Calu3 (cell line): ENCODE measurements at places on chromosomes 1 and 21. TPM values are rescaled to one million over a fixed set of nuclear protein-coding genes. Genes with fewer than 3 reads are reported as not detected.
A peak's percentile ranks its signal among the peaks of the same experiment; 100 is the strongest.

GRCh38 chr1:83741348-83741747, 257.6 kb downstream of the TTLL7 start:
- no peak for DNase-seq

DNA sequence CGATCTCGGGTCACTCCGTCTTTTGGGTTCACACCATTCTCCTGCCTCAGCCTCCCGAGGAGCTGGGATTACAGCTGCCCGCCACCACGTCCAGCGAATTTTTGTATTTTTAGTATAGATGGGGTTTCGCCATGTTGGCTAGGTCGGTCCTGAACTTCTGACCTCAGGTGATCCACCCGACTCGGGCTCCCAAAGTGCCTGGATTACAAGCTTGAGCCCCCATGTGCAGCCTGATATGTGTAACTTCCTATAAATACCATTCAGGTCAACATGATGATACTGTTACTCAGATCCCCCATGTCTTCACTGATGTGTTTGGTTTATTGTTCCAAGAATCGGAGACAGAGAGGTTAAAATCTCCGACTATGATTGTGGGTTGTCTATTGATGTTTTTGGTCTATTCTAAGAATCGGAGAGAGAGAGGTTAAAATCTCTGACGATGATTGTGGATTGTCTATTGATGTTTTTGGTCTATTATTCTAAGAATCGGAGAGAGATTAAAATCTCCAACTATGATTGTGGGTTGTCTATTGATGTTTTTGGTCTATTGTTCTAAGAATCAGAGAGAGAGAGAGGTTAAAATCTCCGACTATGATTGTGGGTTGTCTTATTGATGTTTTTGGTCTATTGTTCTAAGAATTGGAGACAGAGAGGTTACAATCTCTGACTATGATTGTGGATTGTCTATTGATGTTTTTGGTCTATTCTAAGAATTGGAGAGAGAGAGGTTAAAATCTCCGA, 17.0 kb downstream of the C1orf159 start:
- DNase-seq, result no peak

DNA sequence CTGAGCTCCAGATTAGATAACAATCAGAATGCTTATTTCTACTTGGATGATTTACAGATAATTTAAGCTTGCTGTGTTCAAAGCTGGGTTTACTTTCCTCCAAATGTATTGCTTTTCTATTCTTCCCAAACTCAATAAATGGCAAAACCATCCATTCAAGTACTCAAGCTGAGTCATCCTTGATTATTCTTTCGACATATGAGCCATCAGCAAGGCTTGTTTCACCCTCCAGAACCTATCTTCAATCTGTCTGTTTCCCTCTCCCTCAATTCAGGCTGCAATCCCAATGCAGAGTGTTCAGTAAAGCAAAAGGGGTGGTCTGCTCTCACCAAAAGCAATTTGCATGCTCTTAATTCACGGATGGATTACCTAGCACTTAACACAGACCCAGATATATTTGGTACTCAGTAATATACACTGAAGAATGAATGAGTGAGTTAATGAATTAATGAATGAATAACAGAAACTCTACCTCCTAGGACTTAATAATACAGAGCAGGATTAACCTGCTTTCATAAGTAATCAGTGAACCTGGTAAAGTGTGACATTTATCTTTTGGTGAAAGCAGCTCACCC, 41.9 kb downstream of the DDR2 start:
- no peak for DNase-seq

DNA sequence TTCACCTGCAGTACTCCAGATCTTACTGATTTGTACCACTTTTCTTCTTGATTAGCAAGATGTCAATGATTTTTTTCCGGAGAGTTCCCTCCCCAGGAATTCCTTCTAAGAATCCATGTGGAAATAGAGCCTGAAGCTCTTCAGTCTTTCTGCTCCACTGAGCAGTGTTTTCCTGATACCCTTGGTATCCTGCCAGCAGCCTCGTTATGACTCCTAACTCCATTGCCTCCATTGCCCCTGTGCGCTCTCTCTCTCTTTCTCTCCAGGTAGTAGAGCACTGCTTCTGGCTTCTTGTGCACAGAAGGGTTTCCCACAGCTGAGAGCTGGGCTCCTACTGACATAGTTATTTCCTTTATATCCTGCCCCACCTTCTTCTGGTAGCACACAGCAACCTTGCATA, 12.2 kb downstream of the UBE2U start:
- no peak for DNase-seq

- DNase-seq, result no peak
Observed at GRCh38 chr1:101128211-101128727, 102.7 kb upstream of the DPH5 start.

GRCh38 chr1:52281518-52281917, 84.5 kb downstream of the CC2D1B start:
- no peak for DNase-seq

DNA sequence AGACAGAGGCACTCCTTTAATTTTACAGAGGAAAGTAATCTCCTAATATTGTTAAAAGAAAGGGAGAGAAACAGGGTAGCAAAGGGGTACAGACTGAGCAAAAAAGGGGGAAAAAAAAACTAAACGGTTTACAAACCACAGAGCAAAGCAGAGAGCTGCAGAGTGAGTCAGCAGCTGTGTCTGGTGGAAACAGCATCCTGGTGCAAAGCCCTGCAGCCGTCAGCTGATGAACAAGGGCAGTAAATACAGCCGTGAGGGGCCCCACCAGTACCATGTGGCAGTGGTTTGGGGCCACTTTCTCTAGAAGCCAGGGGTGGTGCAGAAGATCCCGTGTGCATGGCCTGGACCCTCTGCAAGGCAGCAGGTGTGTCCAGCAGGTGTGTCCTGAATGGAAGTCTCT, 111.3 kb downstream of the ERG start:
- DNase-seq, result no peak

DNA sequence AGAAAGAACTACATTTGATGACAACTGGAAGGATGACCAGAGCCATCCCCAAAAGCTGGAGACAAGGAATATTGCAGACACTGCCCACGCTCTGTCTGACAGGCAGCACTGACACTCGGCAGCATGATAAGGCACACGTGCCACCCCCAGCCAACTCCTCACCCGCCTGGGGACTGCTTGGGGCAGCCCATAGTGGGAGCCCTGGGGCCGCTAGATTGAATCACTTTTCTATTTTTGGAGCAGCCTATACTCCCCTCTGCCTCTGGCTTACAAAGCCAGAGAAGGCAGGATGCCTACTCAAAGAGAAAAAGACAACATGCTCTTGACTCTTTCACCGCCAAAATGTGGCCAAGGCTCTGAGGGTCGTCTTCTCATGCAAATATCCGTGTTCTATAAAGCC, 1.3 kb downstream of the SMG5 start:
- peak; percentile 38 for DNase-seq

The PDE4B gene
- total RNA-seq, result 2.2 and 2.9 TPM in 2 replicates

The MFAP2 gene
- 0.50 and 1.2 TPM in 2 replicates for total RNA-seq

The OR2W3 gene
- total RNA-seq, result not detected in 2 replicates

The KIF2C gene
- total RNA-seq, result 54.9 and 67.6 TPM in 2 replicates
